GM23248 (cell line): ENCODE measurements at places on chromosomes 1 and 21. TPM values are rescaled to one million over a fixed set of nuclear protein-coding genes. Genes with fewer than 3 reads are reported as not detected.

Gene VWA5B1
- not detected in 2 replicates for total RNA-seq

Gene FMO4
- 1.6 and 1.7 TPM in 2 replicates for total RNA-seq

Gene CAMK2N1
- 37.6 and 38.2 TPM in 2 replicates for total RNA-seq

Gene MYBPH
- total RNA-seq: 0.11 and 1.4 TPM in 2 replicates

Gene DNAJC28
- total RNA-seq: 0.38 and 2.4 TPM in 2 replicates

DNA sequence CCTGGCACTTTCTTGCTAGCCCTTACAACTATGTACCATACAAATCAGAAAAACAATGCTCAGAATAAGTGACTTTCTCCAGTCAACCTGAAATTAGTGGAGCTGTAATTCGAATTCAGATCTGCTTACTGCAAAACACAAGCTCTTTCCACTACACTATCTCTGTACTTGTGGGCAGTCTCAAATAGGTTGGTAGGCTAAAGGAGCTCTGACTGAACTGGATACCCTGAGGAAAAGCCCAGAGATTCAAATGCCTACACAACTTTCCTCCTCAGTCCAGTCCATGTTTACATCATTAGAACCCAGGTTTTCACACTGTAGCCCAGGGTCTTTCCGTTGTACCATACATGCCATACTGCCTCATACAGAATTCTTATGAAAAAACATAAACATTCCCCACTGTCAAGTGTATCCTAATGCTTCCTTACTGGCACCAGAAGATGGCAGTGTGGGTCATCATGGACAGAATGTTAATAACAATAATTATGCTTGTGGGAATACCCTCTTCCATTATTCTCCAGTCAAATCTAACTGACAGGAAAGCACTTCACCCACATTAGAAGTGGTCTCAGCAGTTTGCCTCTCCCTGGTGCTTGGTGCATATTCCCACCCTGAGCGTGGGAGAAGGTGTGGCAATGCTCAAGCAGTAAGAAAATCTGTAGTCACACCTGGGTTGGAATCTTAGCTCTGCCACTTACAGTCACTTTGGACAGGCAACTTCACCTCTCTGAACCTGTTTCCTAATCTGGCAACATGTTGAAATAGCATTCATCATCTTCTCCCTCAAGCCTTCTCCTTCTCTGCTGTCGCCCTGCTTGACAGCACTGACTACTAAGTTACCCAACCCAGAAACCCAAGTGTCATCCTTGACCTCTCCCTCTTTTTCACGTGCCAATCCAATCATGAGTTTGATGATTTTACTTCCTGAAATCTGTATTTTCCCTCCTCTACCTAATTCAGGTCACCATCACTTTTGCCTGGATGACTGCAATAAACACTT lies 14.4 kb upstream of the ZFYVE9 start:
- no peak overlapping the region for H3K27ac ChIP-seq
- H3K4me3 ChIP-seq: no peak overlapping the region
- no peaks in the 10 kb centered on the region for H3K4me1 ChIP-seq
- H3K27me3 ChIP-seq: no peaks in the 10 kb centered on the region
- peak; percentile 71 for DNase-seq

DNA sequence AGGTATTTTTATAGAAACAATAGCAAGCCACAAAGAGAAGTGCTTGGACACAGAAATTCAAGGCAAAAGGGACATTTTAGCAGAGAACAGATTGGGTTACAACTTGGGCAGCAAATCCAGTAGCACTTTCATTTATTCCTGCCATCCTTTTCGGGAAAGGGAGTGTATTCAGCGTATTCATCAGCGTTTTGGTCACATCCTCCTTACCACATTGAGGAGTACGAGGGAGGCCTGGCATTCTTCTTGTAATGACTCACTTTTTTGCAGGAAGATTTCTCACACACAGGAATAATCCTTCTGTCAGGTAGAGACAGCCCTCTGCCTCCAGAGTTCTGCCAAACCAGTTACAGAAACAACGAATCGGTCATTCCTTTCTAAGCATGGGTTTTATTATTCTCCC lies 18.1 kb upstream of the FAM78B start:
- H3K36me3 ChIP-seq: no peaks in the 10 kb centered on the region
- H3K27ac ChIP-seq: no peak overlapping the region
- no peaks in the 10 kb centered on the region for H3K4me1 ChIP-seq
- no peak overlapping the region for H3K4me3 ChIP-seq
- DNase-seq: peak; percentile 6
- H3K27me3 ChIP-seq: no peaks in the 10 kb centered on the region

- no peaks in the 10 kb centered on the region for H3K36me3 ChIP-seq
- peaks cover 75% of the 10 kb centered on the region for H3K27me3 ChIP-seq
- DNase-seq: no peak
- H3K4me1 ChIP-seq: no peaks in the 10 kb centered on the region
- H3K27ac ChIP-seq: no peak overlapping the region
Measured at GRCh38 chr1:206039046-206039973, 13.7 kb upstream of the RHEX start.

DNA sequence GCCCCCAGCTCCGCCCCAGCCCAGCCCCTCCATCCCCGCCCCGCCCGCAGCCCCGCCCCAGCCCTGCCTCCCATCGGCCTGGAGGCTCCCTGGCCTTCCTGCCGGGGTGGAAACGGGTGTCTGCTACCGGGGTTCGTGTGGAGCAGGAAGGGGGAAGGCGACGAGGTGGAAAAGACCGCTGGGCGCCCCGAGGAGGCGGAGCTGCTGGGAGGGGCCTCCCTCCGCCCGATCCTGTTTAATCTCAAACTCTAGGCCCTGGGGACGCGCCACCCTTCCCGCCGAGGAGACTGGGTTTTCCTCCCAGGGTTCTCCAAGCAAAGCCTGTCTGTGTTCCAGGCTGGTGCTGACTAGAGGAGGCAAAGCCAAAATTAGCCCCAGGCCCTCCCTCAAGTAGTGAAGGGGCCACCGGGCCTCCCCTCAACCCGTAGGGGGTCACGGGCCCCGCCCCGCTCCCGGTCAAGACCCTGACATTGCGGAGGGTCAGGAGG lies 16.2 kb upstream of the TTLL10 start:
- H3K4me3 ChIP-seq: peak overlapping the region; percentile 71
- no peaks in the 10 kb centered on the region for H3K27me3 ChIP-seq
- peak overlapping the region; percentile 31 for H3K27ac ChIP-seq
- H3K4me1 ChIP-seq: peaks cover 6% of the 10 kb centered on the region
- no peaks in the 10 kb centered on the region for H3K36me3 ChIP-seq

DNA sequence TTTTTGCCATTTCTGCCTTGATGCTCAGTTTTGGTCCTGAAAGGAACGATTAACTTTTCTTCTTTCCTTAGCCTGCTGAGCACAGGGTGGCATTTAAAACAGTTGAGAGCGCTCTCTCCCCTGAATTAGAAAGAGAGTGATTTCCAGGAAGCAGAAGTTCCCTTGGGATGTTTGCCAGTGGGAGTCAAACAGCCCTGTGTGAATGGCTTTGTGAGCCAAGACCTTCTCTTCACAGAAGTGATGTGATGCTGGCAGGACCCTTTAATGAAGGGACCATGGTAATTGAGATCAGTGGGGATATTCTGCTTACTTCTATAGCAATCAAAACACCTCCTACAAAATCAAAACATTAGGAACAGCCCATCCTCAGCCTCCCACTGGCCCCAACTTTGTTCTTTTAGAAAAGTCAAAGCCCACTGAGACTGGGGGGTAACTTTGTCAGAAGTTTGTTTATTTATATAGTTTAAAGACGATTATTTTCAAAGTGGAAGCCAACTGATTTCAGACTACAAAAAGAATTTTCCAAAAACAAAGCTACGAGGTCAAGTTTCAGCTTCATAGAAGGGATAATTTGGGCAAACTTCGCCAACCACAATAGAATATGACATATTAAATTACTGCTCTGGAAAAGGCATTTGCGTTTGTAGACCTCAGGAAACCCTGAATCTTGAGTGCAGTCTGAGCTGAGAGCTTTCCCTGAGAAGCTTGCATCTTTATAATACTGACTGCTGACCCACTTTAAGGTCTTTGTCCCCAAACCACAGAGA lies 122.7 kb downstream of the GABPA start:
- H3K4me1 ChIP-seq: no peaks in the 10 kb centered on the region
- no peaks in the 10 kb centered on the region for H3K36me3 ChIP-seq
- no peak for DNase-seq
- no peak overlapping the region for H3K27ac ChIP-seq

GRCh38 chr1:223733898-223734852 lies 21.8 kb downstream of the CAPN2 start:
- H3K36me3 ChIP-seq: peaks cover 16% of the 10 kb centered on the region; the same call in 1 of the 2 replicates
- H3K4me3 ChIP-seq: no peak overlapping the region
- H3K27ac ChIP-seq: no peak overlapping the region
- H3K4me1 ChIP-seq: peaks cover 35% of the 10 kb centered on the region
- no peaks in the 10 kb centered on the region for H3K27me3 ChIP-seq
